ENCODE measurements at places on chromosomes 7 and 10.

DNA sequence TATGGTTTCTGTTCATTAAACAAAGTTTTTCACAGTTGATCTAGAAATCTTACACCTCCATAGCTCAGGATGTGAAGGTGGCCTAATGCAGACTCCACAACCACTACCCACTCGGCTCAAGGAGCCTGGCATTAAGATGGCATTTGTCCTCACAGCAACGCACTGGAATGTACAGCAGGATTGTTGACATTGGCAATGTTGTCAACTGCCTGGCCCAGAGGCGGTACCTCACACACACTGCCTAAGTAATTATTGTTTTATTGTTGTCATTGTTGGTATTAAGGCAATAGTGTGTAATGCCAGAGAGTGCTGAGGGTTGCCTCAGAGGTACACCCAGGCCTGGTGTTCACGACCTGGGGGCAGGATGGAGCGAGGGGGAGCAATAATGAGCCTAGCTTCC is 38.3 kb downstream of the LRRC18 start:
- H3K27ac ChIP-seq: no peak overlapping the region
- no peak overlapping the region for H3K4me3 ChIP-seq
- H3K27me3 ChIP-seq: no peaks in the 10 kb centered on the region
- no peaks in the 10 kb centered on the region for H3K4me1 ChIP-seq

- DNase-seq: no peak
- no peaks in the 10 kb centered on the region for H3K36me3 ChIP-seq
- peaks cover under 1% of the 10 kb centered on the region for H3K4me1 ChIP-seq
- no peaks in the 10 kb centered on the region for H3K27me3 ChIP-seq
Measured at GRCh38 chr10:34126371-34127151, 688.5 kb downstream of the PARD3 start.

- H3K36me3 ChIP-seq: no peaks in the 10 kb centered on the region
- DNase-seq: no peak
Measured at GRCh38 chr7:117673839-117674238, 194.0 kb downstream of the CFTR start.

- H3K27me3 ChIP-seq: no peaks in the 10 kb centered on the region
- no peak for DNase-seq
- no peak overlapping the region for H3K27ac ChIP-seq
- no peak overlapping the region for H3K4me3 ChIP-seq
Measured at GRCh38 chr10:44197646-44198045, 187.3 kb downstream of the CXCL12 start.

GRCh38 chr10:35554461-35555056 is 50.6 kb upstream of the GJD4 start:
- no peak overlapping the region for H3K27ac ChIP-seq
- H3K36me3 ChIP-seq: no peaks in the 10 kb centered on the region
- no peaks in the 10 kb centered on the region for H3K27me3 ChIP-seq
- no peak overlapping the region for H3K4me3 ChIP-seq
- no peaks in the 10 kb centered on the region for H3K4me1 ChIP-seq
- DNase-seq: no peak

- H3K27ac ChIP-seq: no peak overlapping the region
- no peaks in the 10 kb centered on the region for H3K27me3 ChIP-seq
- H3K36me3 ChIP-seq: no peaks in the 10 kb centered on the region
Measured at GRCh38 chr7:146804620-146805019, 688.0 kb downstream of the CNTNAP2 start.

DNA sequence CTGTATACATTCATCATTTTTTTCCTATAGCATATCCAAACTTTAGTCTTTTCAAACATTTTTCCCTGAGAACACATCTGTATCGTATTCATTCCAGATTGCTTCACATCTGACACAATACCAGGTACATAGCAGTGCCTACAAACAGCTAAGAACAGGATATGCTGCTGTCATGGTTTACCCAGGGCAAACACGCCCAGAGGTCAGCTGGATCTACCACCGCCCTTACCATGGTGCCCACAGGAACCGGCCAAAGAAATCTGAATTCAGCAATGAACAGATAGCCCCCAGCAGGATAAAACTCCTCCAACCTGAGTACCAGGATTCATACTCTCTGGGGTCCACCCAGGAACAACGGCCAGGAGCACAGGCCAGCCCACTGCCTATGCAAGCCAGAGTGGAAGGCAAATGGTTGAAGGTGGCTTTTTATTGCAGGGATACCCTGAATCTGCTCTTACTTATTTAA is 43.0 kb downstream of the TNS3 start:
- no peak overlapping the region for H3K27ac ChIP-seq
- H3K27me3 ChIP-seq: no peaks in the 10 kb centered on the region
- peaks cover 24% of the 10 kb centered on the region for H3K4me1 ChIP-seq
- DNase-seq: no peak

- no peaks in the 10 kb centered on the region for H3K36me3 ChIP-seq
- H3K27me3 ChIP-seq: no peaks in the 10 kb centered on the region
- peaks cover 4% of the 10 kb centered on the region for H3K4me1 ChIP-seq
- H3K27ac ChIP-seq: no peak overlapping the region
- H3K4me3 ChIP-seq: no peak overlapping the region
Measured at GRCh38 chr10:95573964-95574604, 12.9 kb upstream of the SORBS1 start.

DNA sequence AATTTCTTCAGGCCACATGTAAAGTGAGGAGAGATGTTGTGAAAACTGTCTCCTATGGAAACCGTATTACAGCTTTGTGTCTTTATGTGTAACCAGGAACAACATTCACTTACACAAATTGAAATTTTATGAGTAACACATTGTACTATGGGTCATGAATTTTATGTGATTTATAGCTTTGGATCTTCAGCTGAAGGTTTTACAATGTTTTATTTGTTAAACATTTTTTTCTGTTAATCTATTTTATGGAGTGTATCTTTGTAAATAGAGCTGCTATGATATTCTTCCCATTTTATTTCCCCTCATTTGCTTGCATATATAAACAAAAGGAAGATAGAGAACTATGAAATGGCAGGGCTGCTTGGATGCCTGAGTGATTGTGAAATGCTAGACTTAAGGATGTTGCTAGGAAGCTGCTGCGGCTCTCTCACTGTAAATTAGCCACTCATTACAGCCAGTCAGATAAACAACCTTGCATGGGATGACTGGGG is 104.5 kb upstream of the PCLO start:
- DNase-seq: no peak
- no peak overlapping the region for H3K27ac ChIP-seq
- H3K27me3 ChIP-seq: no peaks in the 10 kb centered on the region
- H3K4me3 ChIP-seq: no peak overlapping the region

DNA sequence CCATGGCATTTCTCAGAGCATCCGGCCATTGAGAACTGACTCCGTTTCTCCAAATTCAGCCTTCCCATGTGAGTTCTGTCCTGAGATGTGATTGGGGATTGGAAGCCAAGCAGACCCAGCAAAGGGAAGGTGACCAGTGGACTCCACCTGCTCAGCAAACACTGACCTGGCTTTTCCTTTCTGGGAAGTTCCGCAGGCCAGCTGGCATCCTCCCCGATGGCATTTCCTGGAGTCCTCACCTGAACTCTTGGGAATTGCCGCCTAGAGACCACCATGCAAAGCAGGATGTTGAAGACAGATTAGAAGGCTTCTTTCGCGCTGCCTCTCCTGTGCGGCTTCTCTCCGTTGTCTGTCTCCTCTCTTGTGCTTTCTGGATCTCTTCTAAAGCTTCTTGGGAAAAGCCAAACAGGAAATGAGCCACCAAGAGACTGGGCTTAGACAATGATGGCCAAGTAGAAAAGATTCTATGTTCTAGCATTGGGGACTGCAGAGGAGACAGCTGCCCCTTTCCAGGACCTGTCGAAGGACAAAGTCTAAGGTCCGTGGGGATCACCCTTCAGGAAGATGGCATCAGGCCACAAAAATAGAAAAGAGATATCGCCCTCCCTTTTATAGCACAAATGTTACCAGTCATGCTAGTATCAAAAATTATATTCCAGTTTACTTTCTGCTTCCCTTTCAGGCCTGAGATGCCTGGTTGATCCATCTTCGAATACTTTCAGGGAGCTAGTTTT is 103.7 kb upstream of the INSYN2A start:
- H3K36me3 ChIP-seq: no peaks in the 10 kb centered on the region
- no peak overlapping the region for H3K4me3 ChIP-seq
- H3K27me3 ChIP-seq: no peaks in the 10 kb centered on the region
- no peak overlapping the region for H3K27ac ChIP-seq

GRCh38 chr10:17882557-17882956 is 69.2 kb upstream of the SLC39A12 start:
- peak overlapping the region; percentile 72 for H3K27ac ChIP-seq
- no peak for DNase-seq
- no peaks in the 10 kb centered on the region for H3K4me1 ChIP-seq
- H3K4me3 ChIP-seq: no peak overlapping the region
- no peaks in the 10 kb centered on the region for H3K36me3 ChIP-seq
- no peaks in the 10 kb centered on the region for H3K27me3 ChIP-seq

DNA sequence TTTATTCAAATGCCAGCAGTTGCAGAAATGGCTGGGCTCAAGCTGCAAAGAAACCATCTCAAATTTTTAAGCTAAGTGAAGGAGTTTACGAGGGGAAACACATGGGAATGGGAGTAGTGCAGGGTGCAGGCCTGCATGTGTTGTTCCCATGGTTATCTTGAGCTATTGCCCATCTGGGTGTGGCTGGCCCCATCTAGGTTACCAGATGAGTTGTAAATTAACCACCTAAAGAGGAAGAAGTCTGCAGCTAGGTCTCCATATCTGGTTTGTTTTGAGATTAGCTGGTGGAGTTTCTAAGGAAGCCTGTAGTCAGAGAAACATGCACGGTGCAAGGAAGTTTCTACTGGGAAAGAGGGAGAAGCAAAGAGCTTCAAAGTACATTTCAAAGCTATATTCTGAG is 23.3 kb upstream of the STEAP2 start:
- H3K4me1 ChIP-seq: no peaks in the 10 kb centered on the region
- no peak overlapping the region for H3K27ac ChIP-seq
- H3K4me3 ChIP-seq: no peak overlapping the region
- no peaks in the 10 kb centered on the region for H3K27me3 ChIP-seq
- H3K36me3 ChIP-seq: no peaks in the 10 kb centered on the region

- no peak overlapping the region for H3K27ac ChIP-seq
- no peaks in the 10 kb centered on the region for H3K4me1 ChIP-seq
- no peaks in the 10 kb centered on the region for H3K27me3 ChIP-seq
- no peak overlapping the region for H3K4me3 ChIP-seq
Measured at GRCh38 chr7:140214075-140214684, 37.4 kb upstream of the KDM7A start.

GRCh38 chr10:17022466-17022825 is 107.2 kb downstream of the CUBN start:
- H3K27me3 ChIP-seq: no peaks in the 10 kb centered on the region
- DNase-seq: no peak
- no peaks in the 10 kb centered on the region for H3K36me3 ChIP-seq
- peak overlapping the region; percentile 62 for H3K27ac ChIP-seq
- no peaks in the 10 kb centered on the region for H3K4me1 ChIP-seq
- no peak overlapping the region for H3K4me3 ChIP-seq

DNA sequence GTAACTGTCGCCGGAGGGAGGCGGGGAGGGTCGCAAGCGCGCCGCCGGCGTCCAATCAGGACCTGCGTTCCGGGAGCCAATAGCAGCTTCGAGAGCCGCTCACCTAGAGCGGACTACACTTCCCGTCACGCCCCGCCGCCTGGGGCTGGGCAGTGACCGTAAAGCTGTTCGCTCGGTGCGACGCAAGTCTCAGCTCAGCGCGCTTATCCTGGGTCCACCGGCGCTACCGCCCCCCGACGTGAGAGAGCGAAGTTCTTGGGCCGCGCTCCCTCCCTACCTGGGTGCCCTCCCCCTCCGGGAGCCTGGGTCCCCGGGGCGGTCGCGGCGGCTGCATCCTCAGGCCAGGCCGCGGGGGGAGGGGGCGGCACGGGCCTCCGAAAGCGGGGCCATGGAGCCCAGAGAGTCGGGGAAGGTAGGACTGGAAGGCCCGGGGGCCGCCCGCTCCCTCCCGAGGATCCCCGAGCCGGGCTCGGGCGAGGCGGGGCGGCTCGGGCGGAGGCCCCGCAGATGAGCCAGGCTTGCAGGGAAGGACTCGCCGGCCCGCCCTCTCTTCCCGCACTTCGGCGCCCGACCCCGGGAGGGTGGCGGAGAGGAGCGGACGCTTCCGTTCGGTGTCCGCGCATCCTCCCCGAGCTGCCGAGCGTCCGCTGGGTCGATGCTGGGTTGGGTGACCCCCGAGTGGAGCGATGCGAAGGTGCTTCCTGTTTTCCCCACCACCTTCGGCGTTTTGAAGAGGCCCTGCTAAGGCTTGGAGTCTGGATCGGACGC is at the start of gene ZNF862:
ZNF862 (plus strand) TSS at position 152 of the 768 bp plus-strand sequence; CDS start at position 389, 237 bp downstream.
- H3K4me1 ChIP-seq: no peaks in the 10 kb centered on the region
- H3K27ac ChIP-seq: peak within 1 kb of the TSS; percentile 97
- DNase-seq: peak; percentile 99
- peak within 1 kb of the TSS; percentile 96 for H3K4me3 ChIP-seq
- H3K36me3 ChIP-seq: no peaks in the 10 kb centered on the region

GRCh38 chr7:109844362-109844761 is 1246.6 kb upstream of the LRRN3 start:
- no peaks in the 10 kb centered on the region for H3K27me3 ChIP-seq
- H3K27ac ChIP-seq: no peak overlapping the region
- no peaks in the 10 kb centered on the region for H3K36me3 ChIP-seq
- H3K4me1 ChIP-seq: no peaks in the 10 kb centered on the region
- DNase-seq: no peak

DNA sequence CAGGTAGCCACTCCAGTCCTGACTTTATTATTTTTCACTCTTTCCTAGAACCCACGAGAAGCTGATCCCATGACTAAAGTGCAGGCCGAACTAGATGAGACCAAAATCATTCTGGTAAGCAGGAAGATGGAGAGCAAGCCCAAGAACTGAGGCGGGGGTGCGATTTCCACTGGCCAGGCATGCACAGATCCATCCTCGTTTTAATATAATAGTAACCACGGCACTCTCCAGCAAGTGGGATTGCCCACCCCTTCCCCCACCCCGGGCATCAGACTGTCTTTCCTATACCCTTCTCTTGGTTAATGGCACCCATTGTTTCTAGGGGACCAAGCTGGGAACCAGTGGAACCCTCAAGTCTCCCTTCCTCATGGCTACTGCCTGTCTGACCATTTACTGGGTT is 7.3 kb downstream of the YKT6 start:
- no peak for DNase-seq
- H3K36me3 ChIP-seq: peaks cover 76% of the 10 kb centered on the region
- H3K4me1 ChIP-seq: no peaks in the 10 kb centered on the region
- no peak overlapping the region for H3K27ac ChIP-seq
- H3K27me3 ChIP-seq: no peaks in the 10 kb centered on the region

GRCh38 chr10:93267521-93267920 is 193.8 kb downstream of the CYP26A1 start:
- H3K4me3 ChIP-seq: no peak overlapping the region
- H3K27me3 ChIP-seq: no peaks in the 10 kb centered on the region
- H3K36me3 ChIP-seq: no peaks in the 10 kb centered on the region
- no peaks in the 10 kb centered on the region for H3K4me1 ChIP-seq
- H3K27ac ChIP-seq: no peak overlapping the region

GRCh38 chr10:110149259-110149658 is 58.1 kb upstream of the MXI1 start:
- no peaks in the 10 kb centered on the region for H3K36me3 ChIP-seq
- no peaks in the 10 kb centered on the region for H3K4me1 ChIP-seq
- no peak overlapping the region for H3K27ac ChIP-seq
- H3K4me3 ChIP-seq: no peak overlapping the region
- DNase-seq: no peak

- DNase-seq: no peak
- peaks cover 19% of the 10 kb centered on the region for H3K4me1 ChIP-seq
- H3K4me3 ChIP-seq: no peak overlapping the region
- H3K27me3 ChIP-seq: no peaks in the 10 kb centered on the region
- H3K36me3 ChIP-seq: no peaks in the 10 kb centered on the region
Measured at GRCh38 chr10:49023752-49024151, 84.1 kb upstream of the LRRC18 start.

All from sigmoid colon (tissue), 7 donors.